ENCODE measurements at places on chromosomes 5 and 9.
A peak's percentile ranks its signal among the peaks of the same experiment; 100 is the strongest.

- peak; percentile 76 for ATAC-seq
Observed at GRCh38 chr5:150320044-150320613, 17.4 kb upstream of the ARSI start.

DNA sequence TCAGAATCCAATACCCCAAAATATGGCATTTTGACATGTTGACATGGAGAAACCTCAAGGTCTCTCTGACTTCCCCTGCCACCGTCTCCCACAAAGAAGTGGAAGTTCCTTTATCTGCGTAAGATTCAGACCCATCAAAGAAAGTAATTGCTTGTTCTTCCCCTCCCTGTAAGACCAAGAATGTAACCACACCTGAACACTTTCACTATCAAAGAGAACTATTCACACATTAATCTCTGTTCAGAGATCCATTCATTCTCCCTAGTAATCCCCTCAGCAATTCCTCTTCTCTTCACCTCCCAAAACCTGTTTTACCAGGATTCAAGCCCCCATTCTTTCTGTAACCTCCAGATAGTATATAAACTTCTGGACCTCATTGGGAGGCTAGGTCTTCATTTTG lies 4.1 kb upstream of the SLC1A1 start:
- ATAC-seq = no peak

DNA sequence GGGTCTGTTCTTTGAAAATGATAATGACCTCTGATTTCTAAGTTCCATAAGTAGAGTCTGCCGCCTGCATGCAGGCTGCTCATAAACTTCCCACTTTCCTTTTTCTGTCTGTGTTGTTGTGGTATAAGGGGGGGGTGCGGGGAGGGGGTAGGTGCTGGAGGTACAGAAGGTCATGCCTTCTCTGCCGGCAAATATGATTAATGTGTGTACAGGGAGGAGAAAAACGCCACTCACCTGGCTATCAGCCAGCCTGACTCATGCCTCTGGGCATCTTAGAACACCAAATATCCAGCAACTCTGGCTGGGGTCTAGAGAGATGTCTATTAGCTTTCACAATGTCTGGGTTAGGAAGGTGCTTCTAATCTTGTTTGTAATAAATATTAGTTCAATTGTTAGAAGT lies 128.3 kb downstream of the EFNA5 start:
- ATAC-seq = peak; percentile 56

GRCh38 chr9:22416692-22417060 lies 29.9 kb upstream of the DMRTA1 start:
- ATAC-seq = no peak

GRCh38 chr9:123597048-123597447 lies 241.1 kb downstream of the CRB2 start:
- ATAC-seq = no peak

DNA sequence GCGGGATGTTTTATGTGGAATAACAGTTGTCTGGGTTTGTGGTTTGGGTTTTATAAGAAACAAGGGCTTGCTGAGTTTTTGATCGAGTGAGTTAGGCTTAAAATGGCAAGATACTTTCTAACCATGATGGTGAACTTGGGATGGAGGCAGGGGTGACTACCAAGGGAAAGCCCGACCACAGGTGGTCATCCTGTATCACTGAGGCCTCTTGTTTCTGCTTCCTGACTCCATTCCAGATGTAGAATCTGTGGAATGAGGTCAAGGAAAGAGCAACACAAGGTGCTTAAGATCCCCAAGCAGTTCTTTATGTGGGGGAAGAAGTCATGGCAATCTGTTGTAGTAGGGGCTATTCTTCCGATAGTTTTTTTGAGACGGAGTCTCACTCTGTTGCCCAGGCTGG lies 122.3 kb downstream of the GOLPH3 start:
- ATAC-seq = no peak

Measured in motor neuron (in vitro differentiated cells).